ENCODE measurements at places on chromosomes 7 and 10.

GRCh38 chr7:139457153-139457946 is 26.1 kb downstream of the KLRG2 start:
- no peaks in the 10 kb centered on the region for H3K36me3 ChIP-seq
- no peaks in the 10 kb centered on the region for H3K4me1 ChIP-seq
- H3K27ac ChIP-seq: no peak overlapping the region

- no peaks in the 10 kb centered on the region for H3K36me3 ChIP-seq
- peak overlapping the region; percentile 86 for H3K27ac ChIP-seq
- peak overlapping the region; percentile 69 for H3K4me3 ChIP-seq
These were observed 100.3 kb upstream of the SVIL start for GRCh38 chr10:29734962-29735627.

DNA sequence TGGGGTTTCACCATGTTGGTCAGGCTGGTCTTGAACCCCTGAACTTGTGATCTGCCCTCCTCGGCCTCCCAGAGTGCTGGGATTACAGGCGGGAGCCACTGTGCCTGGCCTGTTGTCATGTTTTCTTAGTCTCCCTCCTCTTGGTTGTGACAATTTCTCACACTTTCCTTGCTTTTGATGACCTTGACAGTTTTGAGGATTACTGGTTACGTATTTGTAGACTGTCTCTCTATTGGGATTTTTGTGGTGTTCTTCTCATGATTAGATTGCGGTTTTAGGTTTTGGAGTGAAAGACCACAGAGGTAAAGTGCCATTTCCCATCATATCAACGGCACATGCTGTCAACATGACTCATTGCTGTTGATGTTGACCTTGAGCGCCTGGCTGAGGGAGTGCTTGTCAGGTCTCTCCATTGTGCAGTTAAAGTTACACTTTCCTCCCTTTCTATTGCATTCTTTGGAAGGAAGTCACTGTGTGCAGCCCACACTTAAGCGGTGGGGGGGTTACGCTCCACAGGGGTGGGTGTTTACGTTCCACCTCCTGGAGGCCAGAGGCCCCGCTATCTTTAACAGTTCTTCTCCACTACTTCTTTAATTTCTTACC is 10.8 kb downstream of the NEURL1 start:
- H3K36me3 ChIP-seq: no peaks in the 10 kb centered on the region
- H3K27me3 ChIP-seq: no peaks in the 10 kb centered on the region
- H3K27ac ChIP-seq: no peak overlapping the region
- H3K4me3 ChIP-seq: no peak overlapping the region
- no peak for DNase-seq

DNA sequence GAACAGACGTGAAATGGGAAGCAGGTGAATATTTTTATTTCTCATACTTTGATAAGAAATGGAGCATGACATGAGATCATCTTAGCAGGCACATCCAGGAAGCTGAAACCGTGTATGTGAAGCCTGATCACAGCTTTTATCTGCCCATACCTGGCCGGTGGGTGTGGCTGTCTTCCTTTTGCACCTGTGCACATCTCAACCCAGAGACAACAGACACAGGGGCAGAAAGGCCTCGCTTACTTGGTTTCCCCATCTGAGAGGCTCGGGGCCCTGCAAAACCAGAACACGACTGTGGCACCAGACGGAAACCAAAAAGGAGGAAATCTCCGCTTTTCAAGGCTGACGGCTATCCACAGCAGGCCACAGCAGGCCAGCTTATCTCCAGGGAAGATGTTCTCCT is 116.4 kb downstream of the TCERG1L start:
- DNase-seq: no peak
- no peaks in the 10 kb centered on the region for H3K4me1 ChIP-seq

- H3K27ac ChIP-seq: no peak overlapping the region
- no peaks in the 10 kb centered on the region for H3K27me3 ChIP-seq
- no peak for DNase-seq
- no peaks in the 10 kb centered on the region for H3K36me3 ChIP-seq
- H3K4me3 ChIP-seq: no peak overlapping the region
These were observed 47.1 kb downstream of the COL17A1 start for GRCh38 chr10:104038537-104038936.

- no peaks in the 10 kb centered on the region for H3K4me1 ChIP-seq
- DNase-seq: no peak
- no peaks in the 10 kb centered on the region for H3K27me3 ChIP-seq
- H3K36me3 ChIP-seq: no peaks in the 10 kb centered on the region
- H3K4me3 ChIP-seq: peak overlapping the region; percentile 93
These were observed 641 bp upstream of the ASB13 start for GRCh38 chr10:5666841-5667630.

- H3K4me3 ChIP-seq: no peak overlapping the region
- no peak overlapping the region for H3K27ac ChIP-seq
- no peaks in the 10 kb centered on the region for H3K27me3 ChIP-seq
- DNase-seq: no peak
- no peaks in the 10 kb centered on the region for H3K4me1 ChIP-seq
- no peaks in the 10 kb centered on the region for H3K36me3 ChIP-seq
These were observed 26.5 kb downstream of the ASNS start for GRCh38 chr7:97845622-97846203.

GRCh38 chr10:83333566-83333965 is 805.7 kb upstream of the GHITM start:
- H3K4me1 ChIP-seq: no peaks in the 10 kb centered on the region
- H3K27ac ChIP-seq: no peak overlapping the region
- DNase-seq: no peak
- no peak overlapping the region for H3K4me3 ChIP-seq

GRCh38 chr10:120212275-120212674 is 244.8 kb upstream of the PLPP4 start:
- no peaks in the 10 kb centered on the region for H3K4me1 ChIP-seq
- H3K4me3 ChIP-seq: no peak overlapping the region
- DNase-seq: no peak
- no peaks in the 10 kb centered on the region for H3K36me3 ChIP-seq
- no peak overlapping the region for H3K27ac ChIP-seq
- H3K27me3 ChIP-seq: no peaks in the 10 kb centered on the region

- peaks cover 1% of the 10 kb centered on the region for H3K36me3 ChIP-seq
- H3K27me3 ChIP-seq: no peaks in the 10 kb centered on the region
- H3K27ac ChIP-seq: no peak overlapping the region
- no peak overlapping the region for H3K4me3 ChIP-seq
- no peak for DNase-seq
- H3K4me1 ChIP-seq: no peaks in the 10 kb centered on the region
These were observed 118.6 kb downstream of the RNF32 start for GRCh38 chr7:156759143-156759542.

Data from liver (tissue), 10 donors.